Stomach (tissue), 19 donors: ENCODE measurements at places on chromosomes 12 and 14.

DNA sequence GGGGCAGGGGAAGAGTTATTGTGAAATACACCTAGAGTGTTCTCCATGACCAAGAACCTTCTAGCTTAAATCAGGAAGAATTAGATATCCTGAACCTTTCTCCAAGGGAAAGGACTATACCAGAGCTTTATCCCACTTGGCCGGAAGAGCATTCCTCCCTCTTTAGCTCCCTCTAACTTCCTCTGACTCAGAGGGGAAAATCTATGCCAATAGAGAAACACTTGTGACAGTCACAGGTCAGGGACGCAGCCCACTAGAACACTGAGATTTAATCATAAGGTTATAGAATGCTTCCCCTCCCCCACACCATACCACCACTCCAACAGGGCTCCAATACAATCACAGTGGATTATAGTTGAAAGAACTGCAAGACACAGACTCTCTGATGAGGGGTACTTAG lies 55.4 kb upstream of the RFX4 start:
- no peak overlapping the region for H3K27ac ChIP-seq
- H3K4me3 ChIP-seq: no peak overlapping the region
- no peak for DNase-seq
- H3K36me3 ChIP-seq: no peaks in the 10 kb centered on the region
- H3K4me1 ChIP-seq: no peaks in the 10 kb centered on the region

DNA sequence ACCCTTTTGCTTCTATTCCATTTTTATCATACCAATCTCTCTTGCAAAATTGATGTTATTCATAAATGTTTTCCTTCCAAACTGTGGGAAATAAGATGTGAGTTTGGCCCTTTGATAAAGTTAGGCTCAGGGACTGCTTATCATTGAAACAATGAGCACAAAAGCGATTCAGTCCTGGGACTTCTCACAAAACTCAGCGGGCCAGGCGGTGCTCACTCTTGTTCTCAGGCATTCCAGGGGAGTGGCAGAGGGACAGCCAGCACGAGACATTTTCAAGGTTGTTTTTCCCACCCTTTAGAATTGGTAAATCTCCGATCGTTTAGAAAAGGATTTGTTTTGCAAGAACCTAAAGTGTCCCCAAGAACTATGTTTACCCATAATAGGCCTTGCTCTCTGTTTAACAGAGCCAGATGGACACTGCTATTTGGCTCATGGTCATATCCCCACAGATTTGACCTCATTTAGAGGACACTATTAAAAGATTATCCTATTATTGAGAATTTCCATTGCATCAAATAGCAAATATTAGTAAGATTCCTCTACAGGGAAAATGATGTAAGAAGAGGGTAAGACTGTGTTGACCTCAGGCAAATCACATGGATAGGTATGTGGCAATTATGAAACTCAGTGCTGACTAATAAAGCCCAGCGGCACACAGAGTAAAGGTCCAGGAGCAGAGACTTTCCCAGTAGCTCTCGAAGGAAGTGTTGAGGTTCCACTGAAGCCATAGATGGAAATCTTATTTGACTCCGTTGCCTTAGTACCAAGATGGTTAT lies 102.7 kb upstream of the USP44 start:
- no peaks in the 10 kb centered on the region for H3K27me3 ChIP-seq
- peak overlapping the region; percentile 57 for H3K27ac ChIP-seq
- H3K36me3 ChIP-seq: no peaks in the 10 kb centered on the region
- H3K4me1 ChIP-seq: peaks cover 13% of the 10 kb centered on the region
- no peak overlapping the region for H3K4me3 ChIP-seq

DNA sequence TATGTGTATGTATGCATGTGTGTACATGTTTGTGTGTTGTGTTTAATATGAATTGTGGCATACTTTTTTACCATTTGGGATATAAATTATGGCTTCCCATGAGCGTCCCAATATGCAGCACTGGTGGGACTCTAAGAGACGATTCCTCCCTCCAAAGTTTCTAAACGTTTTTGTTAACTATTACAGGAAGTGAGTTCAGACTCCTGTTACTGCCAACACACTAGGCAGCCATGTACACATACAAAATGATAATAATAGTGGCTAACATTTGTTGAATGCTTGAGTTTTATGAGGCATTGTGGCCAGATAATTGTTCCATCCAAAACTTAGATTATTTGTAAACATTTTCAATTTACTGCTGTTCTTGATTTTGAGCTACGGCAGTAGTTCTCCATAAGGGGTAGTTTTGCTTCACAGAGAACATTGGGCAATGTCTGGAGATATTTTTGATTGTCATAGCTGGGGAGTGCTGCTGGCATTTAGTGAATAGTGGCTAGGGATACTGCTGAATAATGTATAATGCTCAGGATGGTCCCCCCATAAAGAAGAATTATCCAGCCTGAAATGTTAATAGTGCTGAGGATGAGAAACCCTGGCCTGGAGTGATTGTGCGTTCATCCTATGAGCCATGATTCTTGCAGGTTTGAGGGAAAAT lies 45.1 kb downstream of the ARID2 start:
- DNase-seq: no peak
- H3K27me3 ChIP-seq: no peaks in the 10 kb centered on the region
- H3K27ac ChIP-seq: no peak overlapping the region
- no peaks in the 10 kb centered on the region for H3K36me3 ChIP-seq
- peaks cover 58% of the 10 kb centered on the region for H3K4me1 ChIP-seq

DNA sequence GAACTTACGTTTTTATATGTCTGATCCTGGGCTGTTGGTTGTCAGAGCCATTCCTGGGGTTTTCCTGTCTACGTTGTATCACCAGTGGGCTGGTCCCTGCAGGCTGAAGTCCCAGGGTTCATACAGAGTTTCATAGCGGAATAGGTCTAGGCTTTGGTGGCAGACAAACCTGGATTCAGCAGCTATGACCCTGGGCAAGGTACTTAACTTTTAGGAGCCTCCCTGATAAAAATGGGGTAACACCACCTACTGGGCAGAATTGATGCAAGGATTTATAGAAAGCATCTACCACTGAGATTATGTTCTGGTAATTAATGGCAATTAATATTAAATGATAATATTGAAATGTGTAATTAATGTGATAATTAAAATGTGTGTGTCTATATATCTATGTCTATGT lies 141.2 kb downstream of the SYNE2 start:
- DNase-seq: peak; percentile 32
- no peak overlapping the region for H3K4me3 ChIP-seq
- no peaks in the 10 kb centered on the region for H3K4me1 ChIP-seq
- no peaks in the 10 kb centered on the region for H3K27me3 ChIP-seq
- H3K27ac ChIP-seq: no peak overlapping the region
- peaks cover 66% of the 10 kb centered on the region for H3K36me3 ChIP-seq

DNA sequence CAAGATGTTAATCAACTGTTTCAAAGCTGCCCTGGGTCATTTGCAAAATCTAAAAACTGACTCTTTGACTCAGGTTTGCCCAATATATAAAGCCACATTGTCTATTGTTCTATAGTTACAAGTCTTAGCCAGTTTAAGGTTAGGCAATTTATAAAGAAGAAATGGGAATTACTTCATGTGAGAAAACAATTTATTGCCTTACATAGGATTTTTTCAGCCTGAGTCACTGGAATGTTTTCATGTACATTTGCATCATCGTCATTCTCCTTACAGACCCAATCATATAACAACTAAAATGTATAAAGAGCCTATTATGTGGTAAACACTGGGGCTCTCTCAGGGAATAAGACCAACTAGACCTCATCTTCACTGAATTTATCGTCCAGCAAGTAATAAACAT lies 100.3 kb upstream of the PLEKHG7 start:
- H3K4me1 ChIP-seq: no peaks in the 10 kb centered on the region
- no peaks in the 10 kb centered on the region for H3K27me3 ChIP-seq
- no peak for DNase-seq
- no peak overlapping the region for H3K4me3 ChIP-seq
- H3K27ac ChIP-seq: no peak overlapping the region
- H3K36me3 ChIP-seq: no peaks in the 10 kb centered on the region

DNA sequence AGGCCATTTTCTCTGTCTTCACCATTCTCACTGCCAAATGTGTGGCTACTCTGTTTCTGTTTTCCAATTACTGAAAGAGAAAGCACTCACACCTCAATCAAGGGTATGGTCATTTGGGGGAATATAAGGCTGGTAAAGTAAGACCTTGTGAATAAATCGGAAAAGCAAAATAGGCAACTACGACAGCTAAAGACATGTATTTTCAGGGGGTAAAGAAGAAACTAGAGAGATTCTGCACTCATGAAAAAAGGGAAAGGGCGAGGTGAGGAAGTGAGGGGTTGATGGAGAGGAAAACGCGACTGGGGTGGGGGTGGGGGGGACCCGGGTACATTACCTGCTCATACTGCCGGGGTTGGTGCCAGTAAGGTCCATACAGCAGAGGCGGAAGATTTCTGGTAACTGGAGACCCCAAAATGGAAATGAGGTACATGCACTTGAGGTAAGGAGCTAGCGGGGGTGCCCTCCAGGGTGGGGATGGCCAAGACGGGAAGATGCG lies 19.3 kb downstream of the CHD8 start:
- H3K27me3 ChIP-seq: no peaks in the 10 kb centered on the region
- H3K4me3 ChIP-seq: peak overlapping the region; percentile 80
- H3K36me3 ChIP-seq: no peaks in the 10 kb centered on the region
- H3K4me1 ChIP-seq: peaks cover 33% of the 10 kb centered on the region
- DNase-seq: no peak
- H3K27ac ChIP-seq: peak overlapping the region; percentile 91

- H3K27me3 ChIP-seq: no peaks in the 10 kb centered on the region
- no peak overlapping the region for H3K27ac ChIP-seq
- peaks cover 12% of the 10 kb centered on the region for H3K4me1 ChIP-seq
- H3K36me3 ChIP-seq: no peaks in the 10 kb centered on the region
Observed at GRCh38 chr12:30847259-30847658, 79.3 kb upstream of the TSPAN11 start.

DNA sequence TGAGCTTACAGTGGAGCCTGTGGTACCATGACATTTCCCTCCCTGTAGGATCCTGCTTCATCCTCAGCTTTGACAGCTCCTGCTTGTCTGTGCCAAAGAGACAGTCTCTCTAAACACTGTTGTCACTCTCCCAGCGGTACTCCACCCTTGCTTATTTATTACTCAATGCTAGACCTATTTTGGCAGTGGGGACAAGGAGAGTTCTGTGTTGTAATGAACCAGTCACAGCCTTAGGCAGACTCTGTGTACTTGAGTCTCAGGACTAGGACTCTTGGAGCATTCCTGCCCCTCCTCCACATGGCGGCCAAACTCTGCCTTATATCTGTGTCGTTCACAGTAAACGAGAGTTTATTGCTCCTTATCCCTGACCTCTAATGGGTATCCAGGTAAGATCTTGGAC lies 70.9 kb downstream of the PIK3C2G start:
- H3K4me3 ChIP-seq: no peak overlapping the region
- no peaks in the 10 kb centered on the region for H3K4me1 ChIP-seq
- no peaks in the 10 kb centered on the region for H3K27me3 ChIP-seq
- H3K27ac ChIP-seq: no peak overlapping the region
- H3K36me3 ChIP-seq: no peaks in the 10 kb centered on the region

DNA sequence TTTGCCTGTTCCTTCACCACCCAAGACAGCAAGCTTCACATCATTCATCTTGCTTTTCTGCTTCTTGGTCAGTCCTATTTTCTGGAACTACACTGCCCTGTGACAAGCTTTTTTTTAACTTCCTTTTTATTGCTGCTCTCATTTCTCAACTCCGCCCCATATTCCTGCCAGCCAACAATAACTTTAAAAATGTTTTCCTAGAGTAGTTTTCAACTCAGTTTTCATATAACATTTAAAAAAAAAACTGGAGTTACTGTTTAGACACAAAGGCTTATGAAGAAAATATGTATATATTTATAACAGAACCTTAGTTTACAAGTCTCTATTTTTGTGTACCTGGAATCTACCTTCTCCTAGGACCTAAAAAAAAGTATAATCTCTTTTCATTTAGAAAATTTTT lies at the start of gene RERGL:
Gene RERGL, minus strand, starts transcription at position 101 of the 400 bp plus-strand sequence. Its CDS starts 53 bp downstream, at position 48.
- no peak within 1 kb of the TSS for H3K27ac ChIP-seq
- H3K27me3 ChIP-seq: no peaks in the 10 kb centered on the region
- DNase-seq: no peak
- no peaks in the 10 kb centered on the region for H3K4me1 ChIP-seq
- no peak within 1 kb of the TSS for H3K4me3 ChIP-seq

DNA sequence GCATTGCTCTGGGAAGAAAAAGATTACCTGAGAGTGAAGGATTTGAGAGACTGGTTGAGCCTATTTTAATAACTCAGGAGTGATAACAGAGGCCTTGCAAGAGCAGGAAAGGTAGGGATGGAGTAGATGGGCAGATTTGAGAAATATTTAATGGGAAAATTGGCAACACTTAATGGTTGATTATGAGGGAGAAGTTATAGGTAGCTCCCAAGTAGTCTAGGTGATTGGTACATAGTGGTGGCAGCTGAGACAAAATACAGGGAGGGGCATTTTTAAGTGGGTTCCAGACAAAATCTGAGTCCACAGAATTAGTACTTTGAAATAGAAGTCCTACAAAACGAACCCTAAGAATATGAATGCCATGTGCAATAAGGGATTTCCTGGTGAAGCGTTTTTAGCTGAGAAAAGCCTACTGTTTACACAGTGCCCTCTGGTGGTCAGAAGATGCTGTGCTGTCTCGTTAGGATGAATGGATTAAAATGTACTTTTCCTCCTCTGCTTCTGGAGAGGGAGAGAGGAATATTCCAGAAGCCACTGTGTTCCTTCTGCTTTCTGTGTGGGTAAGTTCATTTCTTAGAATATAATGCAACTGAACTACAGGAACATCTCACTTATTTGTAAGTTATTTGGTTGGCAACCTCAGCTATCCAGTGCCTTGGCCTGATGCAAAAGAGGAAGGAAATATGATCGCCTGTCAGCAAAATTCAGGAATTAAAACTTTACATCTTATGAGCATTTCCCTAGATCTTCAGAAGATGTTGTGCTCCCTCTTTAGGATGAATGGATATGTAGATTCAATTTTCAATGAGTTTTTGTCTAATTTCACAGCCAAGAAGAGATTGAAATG lies 6.5 kb downstream of the ZBTB1 start:
- peak; percentile 76 for DNase-seq
- H3K27me3 ChIP-seq: no peaks in the 10 kb centered on the region
- H3K4me3 ChIP-seq: no peak overlapping the region
- peak overlapping the region; percentile 63 for H3K27ac ChIP-seq

GRCh38 chr12:112901271-112901670 lies 5.5 kb upstream of the OAS1 start:
- peaks cover 18% of the 10 kb centered on the region for H3K4me1 ChIP-seq
- DNase-seq: peak; percentile 49
- H3K27ac ChIP-seq: no peak overlapping the region

DNA sequence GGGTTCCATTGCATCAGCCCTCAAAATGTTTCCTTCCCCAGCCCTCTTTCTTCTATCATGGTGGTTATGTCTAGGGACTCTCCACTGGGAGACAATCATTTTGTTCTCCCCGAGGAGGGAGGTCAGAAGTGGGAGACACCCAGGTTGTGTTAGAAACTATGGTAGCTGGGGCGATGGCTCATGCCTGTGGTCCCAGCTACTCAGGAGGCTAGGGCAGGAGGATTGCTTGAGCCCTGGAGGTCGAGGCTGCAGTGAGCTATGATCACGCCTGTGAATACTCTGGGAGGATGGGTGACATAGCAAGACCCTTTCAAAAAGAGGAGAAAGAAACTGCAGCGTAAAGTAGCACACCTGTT lies 13.0 kb upstream of the LRRC23 start:
- no peak for DNase-seq
- peak overlapping the region; percentile 95 for H3K27ac ChIP-seq
- no peaks in the 10 kb centered on the region for H3K36me3 ChIP-seq

GRCh38 chr12:100539202-100539601 lies 34.3 kb upstream of the GAS2L3 start:
- no peaks in the 10 kb centered on the region for H3K4me1 ChIP-seq
- no peak overlapping the region for H3K4me3 ChIP-seq
- DNase-seq: peak; percentile 76
- H3K27ac ChIP-seq: no peak overlapping the region
- no peaks in the 10 kb centered on the region for H3K27me3 ChIP-seq
